ENCODE measurements at places on chromosomes 4 and X.

GRCh38 chr4:187171706-187172339 is 448.2 kb upstream of the FAT1 start:
- peak; percentile 55 for DNase-seq

- no peak for DNase-seq
Measured at GRCh38 chrX:31440546-31440945, 368.7 kb upstream of the FTHL17 start.

GRCh38 chr4:148056879-148057278 is 325.0 kb downstream of the ARHGAP10 start:
- peak; percentile 50 for DNase-seq

DNA sequence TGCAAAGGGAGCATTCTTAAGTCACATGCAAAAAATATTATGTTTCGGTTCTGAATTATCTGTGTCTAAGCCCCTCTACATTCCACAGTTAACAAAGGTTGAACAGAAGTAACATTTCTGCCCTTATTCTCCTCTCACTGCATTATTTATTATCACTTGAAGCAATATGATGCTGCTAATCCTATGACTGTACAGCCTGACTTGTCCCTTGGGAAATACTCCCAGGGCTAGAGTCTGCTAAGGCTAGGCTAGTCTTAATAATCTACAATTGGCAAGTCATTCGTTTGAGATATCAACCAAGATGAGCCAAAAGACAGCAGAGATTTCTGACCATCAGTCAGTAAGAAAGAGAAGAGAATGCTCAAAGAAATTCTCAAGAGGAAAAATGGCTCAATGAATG is 226.9 kb upstream of the HCCS start:
- peak; percentile 38 for DNase-seq

DNA sequence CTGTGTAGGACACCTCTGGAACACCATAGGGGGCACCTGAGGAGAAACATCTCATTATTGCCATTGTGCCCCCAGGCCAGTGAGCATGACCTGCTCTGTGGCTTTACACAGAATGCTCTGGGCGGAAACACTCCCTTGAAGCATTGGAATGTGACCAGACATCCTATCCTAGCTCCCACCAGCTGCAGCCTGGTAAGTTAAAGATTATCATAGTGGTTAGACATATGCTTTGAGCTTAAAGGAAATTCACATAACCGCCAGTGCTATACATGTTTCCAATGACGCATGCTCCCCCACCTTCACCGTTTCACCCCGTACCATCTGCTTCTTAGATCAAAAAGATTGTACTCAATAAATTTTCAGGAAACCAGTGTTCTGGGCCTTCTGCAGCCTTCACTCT is 217.7 kb upstream of the CENPE start:
- DNase-seq = no peak

- DNase-seq = no peak
Measured at GRCh38 chr4:107774681-107775080, 50.1 kb upstream of the SGMS2 start.

- DNase-seq = no peak
Measured at GRCh38 chrX:12425496-12425895, 287.2 kb downstream of the FRMPD4 start.

DNA sequence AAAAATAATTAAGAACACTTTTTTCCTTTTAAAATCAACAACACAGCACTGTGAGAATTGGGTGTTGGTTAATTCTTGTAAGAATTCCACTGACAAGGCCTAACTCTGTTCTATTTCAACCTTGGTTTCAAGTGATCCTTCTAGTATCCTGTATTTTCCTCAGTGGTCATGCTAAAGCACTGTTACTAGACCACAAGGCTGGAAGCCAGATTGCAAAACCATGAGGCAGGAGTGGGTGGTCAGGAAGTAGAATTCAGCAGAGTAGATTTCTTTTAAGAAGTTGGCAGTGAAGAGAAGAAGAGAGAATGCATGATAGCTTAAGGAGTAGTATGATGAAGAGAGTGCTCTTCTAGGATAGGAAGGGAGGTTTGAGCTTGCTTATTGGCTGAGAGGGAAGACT is 71.6 kb upstream of the LEF1 start:
- no peak for DNase-seq

- DNase-seq = no peak
Measured at GRCh38 chr4:91325495-91325894, 978.3 kb upstream of the GRID2 start.

- peak; percentile 9 for DNase-seq
Measured at GRCh38 chrX:10524578-10524977, 95.8 kb downstream of the MID1 start.

DNA sequence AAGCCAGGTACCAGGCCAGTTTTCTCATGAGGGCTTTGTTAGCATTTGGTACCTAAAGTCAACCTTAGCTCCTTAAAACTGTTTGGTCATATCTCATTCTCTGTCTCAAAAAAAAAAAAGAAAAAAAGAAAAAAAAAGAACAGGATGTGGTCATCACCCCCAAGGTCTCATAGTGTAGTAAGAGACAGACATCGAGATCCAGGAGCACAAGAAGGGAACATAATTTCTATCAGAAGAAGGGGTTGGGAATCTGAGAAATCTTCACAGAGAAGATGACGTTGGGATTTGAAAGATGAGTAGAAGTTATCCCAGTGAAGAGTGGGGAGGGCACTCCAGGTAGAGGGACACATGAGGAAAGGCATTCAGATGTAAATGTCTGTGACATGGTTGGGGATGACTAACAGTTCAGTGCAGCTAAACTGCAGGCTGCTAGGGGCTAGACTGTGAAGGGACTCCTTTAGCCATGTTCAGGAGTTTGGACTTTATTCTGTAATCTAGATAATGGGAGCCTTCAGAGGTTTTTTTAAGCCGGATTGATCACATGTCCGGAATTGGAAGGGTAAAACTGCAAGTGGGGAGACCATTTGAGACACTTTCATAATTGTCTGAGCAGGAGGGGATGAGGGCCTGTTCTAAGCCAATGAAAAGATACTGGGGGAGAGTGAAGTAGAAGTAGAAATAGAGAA is 26.9 kb upstream of the GJB1 start:
- no peak for DNase-seq

DNA sequence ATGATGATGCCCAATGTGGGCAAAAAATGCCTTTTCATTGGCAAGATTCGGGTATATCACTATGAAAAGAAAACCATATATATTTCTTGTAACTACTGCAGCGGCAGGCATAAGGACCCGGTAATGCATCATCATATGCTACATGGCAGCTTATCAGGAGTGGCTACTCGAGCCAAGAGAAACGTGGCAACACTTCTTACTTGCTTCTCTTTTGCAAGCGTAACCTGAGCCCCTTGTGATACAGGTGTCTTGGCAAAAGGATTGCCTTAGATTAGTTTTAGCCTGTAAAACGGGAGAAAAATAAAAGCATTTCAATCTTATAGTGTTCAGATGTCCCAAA is 280.3 kb downstream of the SPRY1 start:
- no peak for DNase-seq

DNA sequence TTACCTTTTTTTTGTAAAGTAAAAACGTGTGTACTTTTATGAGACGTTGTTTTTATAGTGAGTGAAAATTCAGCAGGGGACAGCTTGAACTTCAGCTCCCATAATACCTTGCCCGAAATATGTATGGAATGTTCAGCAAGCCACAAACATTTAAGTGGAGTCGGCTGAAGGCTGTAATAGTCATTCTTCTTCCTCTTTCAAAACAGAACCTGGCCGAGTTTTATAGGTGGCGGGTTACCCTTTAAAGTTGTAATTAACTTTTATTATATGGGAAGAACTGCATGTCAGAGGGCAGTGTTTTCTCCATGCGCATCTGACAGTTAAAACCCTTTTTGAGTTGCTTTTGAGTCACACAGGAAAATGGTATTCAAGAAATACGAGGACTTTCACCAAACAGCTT is 50.7 kb downstream of the CLDN34 start:
- DNase-seq = no peak

GRCh38 chrX:111181951-111182350 is 86.0 kb downstream of the PAK3 start:
- DNase-seq = no peak

- DNase-seq = peak; percentile 63
Measured at GRCh38 chrX:45515262-45516215, 314.9 kb upstream of the DIPK2B start.

DNA sequence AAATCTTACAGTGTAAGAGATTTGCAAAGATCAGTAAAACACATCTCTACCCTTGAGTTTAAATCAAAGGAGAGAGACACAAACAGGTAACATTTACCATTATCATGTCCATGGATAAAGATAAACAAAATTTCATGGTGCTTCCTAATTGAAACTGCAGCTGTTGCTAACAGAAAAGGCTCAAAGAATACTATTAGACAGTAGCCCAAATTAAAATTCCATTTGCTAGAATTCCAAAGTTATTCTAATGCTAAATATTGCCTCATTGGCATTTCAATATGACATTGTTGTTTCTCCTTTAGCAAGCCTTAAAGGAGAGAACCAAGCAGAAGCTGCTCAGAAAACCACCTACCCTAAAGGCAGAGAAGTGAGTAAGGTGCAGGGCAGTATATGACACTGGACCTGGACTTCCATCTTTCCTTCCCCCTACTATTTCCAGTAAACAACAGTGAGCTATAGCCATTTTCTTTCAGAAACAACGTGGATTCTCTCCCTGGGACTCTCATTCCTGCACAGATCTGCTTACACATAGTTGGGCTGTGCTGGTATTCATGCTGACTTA is 19.5 kb upstream of the ZCCHC13 start:
- DNase-seq = no peak
